ENCODE measurements at places on chromosomes 6 and 20. TPM values are rescaled to one million over a fixed set of nuclear protein-coding genes. Genes with fewer than 3 reads are reported as not detected.

- H3K27ac ChIP-seq = no peak overlapping the region
- no peak for DNase-seq
- no peak overlapping the region for H3K4me3 ChIP-seq
- peaks cover 6% of the 10 kb centered on the region for H3K4me1 ChIP-seq
These were observed 14.1 kb downstream of the DSE start for GRCh38 chr6:116384727-116385458.

GRCh38 chr20:31559704-31560093 is 45.4 kb upstream of the ID1 start:
- no peak for DNase-seq
- H3K27me3 ChIP-seq = no peaks in the 10 kb centered on the region
- peaks cover 13% of the 10 kb centered on the region for H3K4me1 ChIP-seq

DNA sequence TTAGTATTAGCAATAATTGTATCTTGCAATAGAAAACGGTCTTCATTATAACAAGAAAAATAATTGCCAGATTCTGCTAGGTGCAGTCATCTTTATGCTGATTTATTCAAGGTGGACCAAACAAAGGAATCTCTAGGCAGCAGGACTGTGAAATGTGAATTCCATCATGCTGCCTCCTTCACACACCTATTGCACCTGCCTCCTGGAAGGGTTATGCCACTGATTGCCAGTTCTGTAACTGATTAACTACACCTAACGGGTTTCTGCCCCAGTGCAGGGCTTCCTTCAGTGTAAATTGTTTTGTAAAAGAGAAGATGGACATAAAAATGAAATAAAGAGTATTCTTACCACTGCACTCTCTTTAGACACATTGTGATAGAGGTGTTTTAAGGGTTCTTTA is 96.1 kb downstream of the FOXO3 start:
- no peaks in the 10 kb centered on the region for H3K27me3 ChIP-seq
- H3K27ac ChIP-seq = no peak overlapping the region
- no peak overlapping the region for H3K4me3 ChIP-seq
- no peaks in the 10 kb centered on the region for H3K36me3 ChIP-seq
- peaks cover 22% of the 10 kb centered on the region for H3K4me1 ChIP-seq

DNA sequence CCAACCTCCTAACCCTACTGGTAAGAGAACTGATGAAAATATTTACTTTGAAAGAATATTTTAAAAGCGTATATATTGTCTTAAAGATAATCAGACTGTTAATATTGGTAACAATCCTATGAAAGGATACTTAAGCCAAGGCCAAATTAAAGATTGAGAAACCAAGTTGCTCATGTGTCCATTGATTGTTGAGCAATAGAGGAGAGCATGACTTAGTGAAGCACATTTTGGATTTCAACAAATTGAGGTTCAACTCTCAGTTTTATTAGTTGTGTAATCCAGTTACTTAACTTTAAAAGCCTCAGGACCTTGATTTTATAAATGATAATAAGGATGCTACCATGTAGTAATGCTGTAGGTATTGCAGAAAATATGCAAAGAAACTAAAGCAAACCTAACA is 56.8 kb downstream of the PRL start:
- no peaks in the 10 kb centered on the region for H3K36me3 ChIP-seq
- no peaks in the 10 kb centered on the region for H3K27me3 ChIP-seq
- DNase-seq = no peak
- H3K27ac ChIP-seq = no peak overlapping the region

DNA sequence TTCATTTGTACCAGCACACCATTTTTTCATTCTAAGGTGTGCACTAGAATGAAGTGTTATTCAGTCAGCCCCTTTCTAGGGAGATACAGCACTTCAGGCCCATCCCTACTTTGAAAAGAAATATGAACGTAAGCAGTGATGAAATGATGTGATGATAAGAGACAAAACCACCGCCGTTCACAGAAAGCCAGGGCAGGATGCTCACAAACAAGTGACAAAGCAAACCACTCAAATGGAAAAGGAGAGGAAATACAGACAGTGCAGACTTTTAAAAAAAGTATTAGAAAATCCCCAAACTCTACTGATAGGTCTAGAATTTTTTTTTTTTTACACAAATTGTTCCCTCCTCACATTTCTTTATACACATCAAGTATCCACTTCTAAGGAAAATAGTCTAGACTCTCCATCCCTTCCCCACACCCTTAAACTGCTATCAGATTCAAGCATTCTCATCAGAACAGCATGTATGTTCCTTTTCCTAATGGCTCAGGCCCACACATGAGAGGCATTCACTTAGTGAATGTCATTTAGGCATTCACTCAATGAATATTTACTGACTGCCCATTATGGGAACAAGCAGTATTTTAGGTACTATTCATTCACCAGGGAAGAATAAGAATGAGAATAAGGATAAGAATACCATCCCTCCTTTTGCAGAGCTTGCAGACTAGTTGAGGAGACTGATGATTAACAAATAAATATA is 243.5 kb downstream of the GMPR start:
- no peaks in the 10 kb centered on the region for H3K27me3 ChIP-seq
- peaks cover 7% of the 10 kb centered on the region for H3K36me3 ChIP-seq
- H3K27ac ChIP-seq = peak overlapping the region; percentile 75
- peaks cover 70% of the 10 kb centered on the region for H3K4me1 ChIP-seq
- peak overlapping the region; percentile 32 for H3K4me3 ChIP-seq
- DNase-seq = peak; percentile 79

- no peaks in the 10 kb centered on the region for H3K27me3 ChIP-seq
- no peaks in the 10 kb centered on the region for H3K36me3 ChIP-seq
- no peak overlapping the region for H3K4me3 ChIP-seq
- H3K4me1 ChIP-seq = no peaks in the 10 kb centered on the region
These were observed 383.7 kb upstream of the IRAK1BP1 start for GRCh38 chr6:78483553-78484197.

DNA sequence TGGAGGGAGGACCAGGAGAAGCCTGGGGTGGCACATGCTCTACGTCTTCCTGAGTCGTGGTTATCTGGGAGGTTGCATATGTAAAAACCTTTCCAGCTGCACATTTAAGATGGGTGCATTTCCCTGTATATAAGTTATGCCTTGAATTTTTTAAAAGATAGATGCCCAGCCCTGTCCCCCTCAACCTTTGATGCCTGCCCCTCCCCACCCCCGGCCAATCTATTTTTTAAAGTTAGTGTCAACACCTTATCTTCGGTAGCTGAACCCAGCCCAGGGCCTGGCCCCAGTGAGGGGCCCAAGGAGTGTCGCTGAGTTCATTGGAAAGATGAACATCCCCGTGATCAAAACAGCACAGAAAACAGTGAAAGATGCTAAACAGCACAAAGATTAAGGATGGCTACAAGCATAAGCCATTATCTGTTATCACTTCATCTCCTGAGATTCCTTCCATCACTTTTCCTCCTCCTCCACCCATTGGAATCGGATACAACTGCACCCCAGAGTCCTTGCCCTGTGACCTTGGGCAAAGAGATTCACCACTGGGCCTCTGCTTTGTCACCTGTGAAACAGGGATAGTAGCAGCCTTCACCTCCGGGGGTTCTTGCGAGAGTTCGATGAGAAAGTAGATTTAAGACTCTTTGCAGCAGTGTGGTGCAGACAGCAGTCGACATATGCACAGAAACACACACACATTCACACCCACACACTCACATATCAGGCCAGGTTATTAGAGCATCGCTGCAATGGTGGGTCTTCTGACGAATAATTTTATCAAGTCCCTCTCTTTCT is 47.5 kb downstream of the SIRPA start:
- peaks cover 23% of the 10 kb centered on the region for H3K27me3 ChIP-seq
- peaks cover 3% of the 10 kb centered on the region for H3K4me1 ChIP-seq
- H3K36me3 ChIP-seq = no peaks in the 10 kb centered on the region
- H3K4me3 ChIP-seq = no peak overlapping the region
- DNase-seq = no peak
- H3K27ac ChIP-seq = no peak overlapping the region

DNA sequence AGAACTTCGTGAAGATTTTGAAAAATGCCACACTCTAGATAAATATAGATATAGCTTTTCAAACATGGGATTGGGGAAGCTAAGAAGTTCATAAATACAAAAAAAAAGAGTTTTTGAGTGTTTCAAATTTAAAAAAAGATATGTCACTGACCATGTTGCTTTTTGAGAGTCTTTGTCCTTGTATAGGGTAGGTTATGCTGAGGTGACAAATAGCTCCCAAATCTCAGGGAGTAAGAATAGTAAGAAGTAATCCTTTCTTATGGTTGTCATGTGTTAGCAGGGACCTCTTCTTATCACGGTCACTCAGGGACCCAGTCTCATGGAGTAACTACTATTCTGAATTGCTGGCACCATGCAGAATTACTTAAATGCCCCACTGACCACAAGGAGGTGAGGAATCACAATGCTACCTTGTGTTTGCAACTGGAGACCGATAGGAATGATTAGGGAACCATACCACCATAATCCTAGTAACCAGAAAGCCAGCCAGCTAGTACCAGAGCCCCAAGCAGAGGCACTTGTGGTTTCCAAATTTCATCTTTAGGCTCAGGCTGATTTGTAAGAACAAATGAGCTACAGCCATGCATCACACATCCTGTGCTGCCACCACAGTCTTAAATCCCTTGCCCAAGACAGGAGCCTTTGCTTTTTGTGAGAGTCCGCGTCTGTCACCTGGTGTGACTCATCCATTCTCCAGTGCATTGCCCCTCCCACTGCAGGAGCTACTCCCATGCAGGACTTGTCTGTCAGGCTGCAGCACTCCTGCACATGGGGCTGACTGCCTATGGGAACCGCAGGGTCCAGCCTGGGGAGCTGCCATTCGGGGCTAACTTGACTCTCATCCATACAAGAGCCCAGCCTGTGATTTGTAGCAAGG is 42.4 kb upstream of the ADGRF4 start:
- no peak overlapping the region for H3K4me3 ChIP-seq
- no peak overlapping the region for H3K27ac ChIP-seq

DNA sequence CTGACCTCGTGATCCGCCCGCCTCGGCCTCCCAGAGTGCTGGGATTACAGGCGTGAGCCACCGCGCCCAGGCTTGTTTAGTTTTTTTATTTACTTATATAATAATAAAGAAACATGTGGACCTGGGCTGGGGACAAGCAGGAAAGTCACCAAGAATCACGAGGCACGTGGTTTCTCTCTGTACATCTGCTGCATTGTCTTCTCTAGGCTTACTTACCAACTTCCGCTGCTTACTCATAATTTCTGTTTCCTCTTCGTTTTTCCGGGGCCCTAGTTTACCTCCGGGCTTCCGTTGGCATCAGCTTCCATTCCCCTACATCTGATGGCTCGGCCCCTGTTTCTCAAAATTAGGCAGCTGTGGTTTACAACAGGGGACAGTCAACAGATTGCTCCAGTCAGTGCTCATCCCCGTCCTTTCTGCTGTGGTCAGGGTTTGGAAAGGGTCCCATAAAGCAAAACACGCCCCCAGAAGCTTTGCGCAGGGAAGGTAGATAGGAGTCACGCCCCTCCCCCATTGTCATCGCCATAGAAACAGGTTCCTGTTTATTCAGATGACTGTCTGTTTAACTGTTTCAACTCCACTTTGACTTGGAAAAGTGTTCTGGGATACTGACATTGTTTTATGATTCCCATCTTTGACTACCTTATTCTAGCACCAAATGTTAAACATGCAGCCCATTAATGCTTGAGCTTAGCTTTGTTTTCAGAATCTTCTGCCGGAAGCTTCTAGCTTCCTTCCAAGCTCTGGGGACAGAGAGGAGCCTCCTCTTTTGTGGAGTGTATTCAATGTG is 31.9 kb upstream of the TXLNB start:
- H3K36me3 ChIP-seq = peaks cover 7% of the 10 kb centered on the region
- H3K4me1 ChIP-seq = peaks cover 31% of the 10 kb centered on the region
- H3K27ac ChIP-seq = peak overlapping the region; percentile 97

GRCh38 chr6:151166180-151166579 is 73.6 kb upstream of the AKAP12 start:
- H3K27me3 ChIP-seq = no peaks in the 10 kb centered on the region
- H3K36me3 ChIP-seq = no peaks in the 10 kb centered on the region
- no peak overlapping the region for H3K4me3 ChIP-seq
- no peaks in the 10 kb centered on the region for H3K4me1 ChIP-seq

DNA sequence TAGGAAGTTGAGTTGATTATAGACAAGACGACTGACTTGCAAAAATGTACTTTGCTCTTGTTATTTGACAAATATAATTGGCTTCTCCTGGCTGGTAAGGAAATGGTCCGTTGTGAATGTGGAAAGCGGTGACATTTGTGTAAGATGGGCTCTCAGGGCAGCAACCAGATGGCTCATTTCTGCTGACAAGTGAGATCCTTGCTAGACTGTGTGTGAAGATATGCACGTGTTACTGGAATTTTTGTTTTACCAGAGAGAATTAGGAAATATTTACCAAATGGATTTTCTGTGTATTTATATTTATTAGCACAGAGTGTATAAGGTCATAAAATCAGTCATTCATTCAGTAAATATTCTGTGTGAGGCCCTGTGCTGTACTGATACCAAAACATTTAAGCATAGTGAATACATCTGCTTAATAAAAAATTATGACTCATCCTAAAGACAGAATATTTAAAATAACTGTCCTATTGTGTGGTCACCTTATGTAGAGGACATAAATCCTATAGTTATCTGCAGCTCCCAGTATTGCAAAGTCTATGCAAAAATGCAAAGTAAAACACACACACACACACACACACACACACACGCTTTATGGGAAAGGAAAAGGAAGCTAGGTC is 109.9 kb upstream of the ASF1A start:
- no peak overlapping the region for H3K4me3 ChIP-seq
- H3K36me3 ChIP-seq = no peaks in the 10 kb centered on the region
- no peak overlapping the region for H3K27ac ChIP-seq
- no peaks in the 10 kb centered on the region for H3K27me3 ChIP-seq
- no peak for DNase-seq

- no peak overlapping the region for H3K27ac ChIP-seq
- H3K4me3 ChIP-seq = no peak overlapping the region
- H3K36me3 ChIP-seq = no peaks in the 10 kb centered on the region
- no peaks in the 10 kb centered on the region for H3K27me3 ChIP-seq
These were observed 348.0 kb downstream of the CDH4 start for GRCh38 chr20:61600016-61600415.

GRCh38 chr6:42108071-42108470 is 34.3 kb downstream of the C6orf132 start:
- no peak overlapping the region for H3K27ac ChIP-seq
- H3K27me3 ChIP-seq = no peaks in the 10 kb centered on the region
- H3K4me1 ChIP-seq = peaks cover 7% of the 10 kb centered on the region
- no peak for DNase-seq

- no peaks in the 10 kb centered on the region for H3K27me3 ChIP-seq
- no peak overlapping the region for H3K27ac ChIP-seq
- H3K4me3 ChIP-seq = no peak overlapping the region
- H3K4me1 ChIP-seq = peaks cover 24% of the 10 kb centered on the region
These were observed 28.3 kb downstream of the STX7 start for GRCh38 chr6:132484680-132485018.

The MCHR2 gene
- not detected for total RNA-seq

The FHL5 gene
- not detected for total RNA-seq

The PRPH2 gene
- not detected for total RNA-seq

The GPR6 gene
- not detected for total RNA-seq

The GLP1R gene
- total RNA-seq = 0.12 TPM

The COL12A1 gene
- not detected for total RNA-seq

The TXLNB gene
- total RNA-seq = 0.14 TPM
